ENCODE measurements at places on chromosomes 12 and 14.

GRCh38 chr14:68978172-68978911 lies 760 bp downstream of the ACTN1 start:
- peak; percentile 43 for DNase-seq

DNA sequence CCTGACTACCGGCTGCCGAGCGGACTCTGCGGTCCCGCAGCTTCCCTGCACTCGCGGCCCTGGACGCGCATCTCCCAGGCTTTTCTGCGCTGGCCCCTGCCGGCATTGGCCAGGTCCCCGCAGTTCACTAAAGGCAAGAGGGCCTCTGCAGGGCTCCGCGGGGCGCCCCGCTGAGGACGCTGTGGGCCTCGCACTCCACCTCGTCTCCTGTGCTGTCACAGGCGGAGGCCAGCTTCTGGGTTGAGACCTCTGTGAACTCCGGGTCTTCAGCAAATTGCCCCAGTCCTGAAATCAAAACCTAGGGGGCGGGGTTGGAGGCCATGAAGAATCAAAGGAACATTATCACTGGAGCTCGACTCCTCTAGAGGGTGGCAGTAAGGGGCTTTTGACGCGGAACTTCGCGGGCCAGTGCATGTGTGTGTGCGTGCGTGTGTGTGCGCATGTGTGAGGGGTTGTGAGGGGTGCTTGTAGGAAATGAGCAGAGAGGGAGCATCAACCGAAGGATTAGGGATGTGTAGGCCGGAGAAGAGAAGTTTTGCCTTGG lies 68.5 kb upstream of the CAPRIN2 start:
- no peak for DNase-seq

GRCh38 chr12:110577864-110578693 lies 5.0 kb downstream of the PPTC7 start:
- DNase-seq: no peak

DNA sequence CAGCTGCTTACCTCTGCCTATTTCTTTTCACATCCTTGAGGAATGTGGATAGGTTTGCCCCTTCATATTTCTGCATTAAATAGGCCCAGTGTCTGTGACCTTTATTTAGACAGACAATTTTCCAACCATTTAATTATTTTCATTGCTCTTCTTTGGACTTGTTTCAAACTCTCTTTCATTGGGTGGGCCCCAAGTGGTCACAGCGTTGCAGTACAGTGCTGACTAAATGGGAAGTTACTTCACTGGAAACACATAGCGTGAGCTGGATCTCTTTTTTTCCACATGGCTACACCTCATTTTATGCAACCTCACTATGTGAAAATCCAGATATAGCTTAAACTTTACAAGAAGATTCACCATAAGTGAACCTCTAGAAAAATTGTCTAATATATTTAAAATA lies 438.9 kb downstream of the ADAMTS20 start:
- no peak for DNase-seq

- DNase-seq: peak; percentile 18
Measured at GRCh38 chr12:76927170-76927784, 48.5 kb upstream of the CSRP2 start.

DNA sequence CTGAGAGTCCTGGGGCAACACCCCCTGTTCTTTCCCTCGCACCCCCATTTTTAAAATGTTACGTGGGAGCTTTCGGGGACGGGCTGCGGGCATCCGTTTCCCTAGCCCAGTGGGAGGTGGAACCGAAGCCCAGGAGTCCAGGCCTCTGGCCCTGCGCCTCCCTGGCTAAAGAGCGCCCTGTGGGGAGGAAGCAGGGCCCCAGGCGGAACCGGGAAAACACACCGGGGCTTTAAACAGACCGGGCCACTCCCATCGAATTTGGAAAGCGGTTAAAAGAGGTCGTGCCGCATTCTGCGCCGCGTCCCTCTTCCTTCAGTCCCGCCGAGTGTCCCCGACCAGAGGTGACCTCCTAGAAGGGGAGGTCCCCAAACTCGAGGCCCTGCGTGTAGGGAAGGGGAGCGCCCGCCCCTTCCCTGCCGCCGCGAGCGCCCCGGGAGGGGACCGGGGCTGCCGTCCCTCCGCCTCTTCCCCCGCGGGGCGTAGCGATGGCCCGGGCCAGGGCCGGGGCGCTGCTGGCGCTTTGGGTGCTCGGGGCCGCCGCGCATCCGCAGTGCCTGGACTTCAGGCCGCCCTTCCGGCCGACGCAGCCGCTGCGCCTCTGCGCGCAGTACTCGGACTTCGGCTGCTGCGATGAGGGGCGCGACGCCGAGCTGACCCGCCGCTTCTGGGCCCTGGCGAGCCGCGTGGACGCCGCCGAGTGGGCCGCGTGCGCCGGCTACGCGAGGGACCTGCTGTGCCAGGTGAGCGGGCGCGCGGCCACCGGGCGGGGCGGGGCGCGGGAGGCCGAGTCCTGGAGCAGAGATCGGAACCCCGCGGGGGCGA lies at the start of gene HHIPL1:
Gene HHIPL1, plus strand, starts transcription at position 407 of the 822 bp plus-strand sequence. Its CDS starts 79 bp downstream, at position 486.
- DNase-seq: no peak

DNA sequence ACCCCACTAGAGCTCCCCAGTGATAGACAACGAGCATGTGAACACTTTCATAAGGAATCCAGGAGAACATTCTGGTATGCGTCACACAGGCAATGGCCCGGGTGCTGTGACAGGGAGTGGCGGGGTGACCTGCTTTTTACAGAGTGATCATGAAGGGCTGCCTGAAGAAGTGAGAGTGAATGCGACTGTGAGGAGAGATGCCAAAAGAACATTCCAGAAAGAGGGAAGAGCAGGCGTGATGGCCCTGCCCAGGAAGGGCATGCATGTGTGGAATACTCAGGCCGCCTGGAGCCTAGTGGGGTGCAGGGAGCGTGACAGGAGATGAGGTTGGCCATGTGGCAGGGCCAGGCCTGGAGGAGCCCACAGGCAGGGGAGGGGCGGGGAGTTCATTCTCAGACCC lies 53.8 kb downstream of the FZD10 start:
- DNase-seq: no peak

DNA sequence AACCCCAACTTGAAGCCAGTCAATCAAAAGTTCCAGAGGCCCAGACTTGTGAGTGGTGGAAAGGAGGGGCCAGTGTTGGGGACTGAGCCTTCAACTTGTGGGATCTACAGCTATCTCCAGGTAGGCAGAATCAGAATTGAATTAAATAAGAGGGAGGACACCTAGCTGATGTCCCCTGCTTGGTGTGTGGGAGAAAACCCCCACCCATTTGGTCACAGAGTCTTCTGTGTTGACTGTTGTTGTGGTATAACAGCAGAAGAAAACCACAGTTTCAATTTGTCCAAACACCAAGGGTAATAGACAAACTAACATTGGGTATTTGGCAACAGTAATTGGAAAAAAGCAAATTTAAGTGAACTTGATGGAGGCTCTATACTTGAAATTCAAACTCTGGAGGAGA lies 3.4 kb upstream of the GCH1 start:
- no peak for DNase-seq

- peak; percentile 53 for DNase-seq
Measured at GRCh38 chr12:7108003-7108795, 815 bp downstream of the C1RL start.

DNA sequence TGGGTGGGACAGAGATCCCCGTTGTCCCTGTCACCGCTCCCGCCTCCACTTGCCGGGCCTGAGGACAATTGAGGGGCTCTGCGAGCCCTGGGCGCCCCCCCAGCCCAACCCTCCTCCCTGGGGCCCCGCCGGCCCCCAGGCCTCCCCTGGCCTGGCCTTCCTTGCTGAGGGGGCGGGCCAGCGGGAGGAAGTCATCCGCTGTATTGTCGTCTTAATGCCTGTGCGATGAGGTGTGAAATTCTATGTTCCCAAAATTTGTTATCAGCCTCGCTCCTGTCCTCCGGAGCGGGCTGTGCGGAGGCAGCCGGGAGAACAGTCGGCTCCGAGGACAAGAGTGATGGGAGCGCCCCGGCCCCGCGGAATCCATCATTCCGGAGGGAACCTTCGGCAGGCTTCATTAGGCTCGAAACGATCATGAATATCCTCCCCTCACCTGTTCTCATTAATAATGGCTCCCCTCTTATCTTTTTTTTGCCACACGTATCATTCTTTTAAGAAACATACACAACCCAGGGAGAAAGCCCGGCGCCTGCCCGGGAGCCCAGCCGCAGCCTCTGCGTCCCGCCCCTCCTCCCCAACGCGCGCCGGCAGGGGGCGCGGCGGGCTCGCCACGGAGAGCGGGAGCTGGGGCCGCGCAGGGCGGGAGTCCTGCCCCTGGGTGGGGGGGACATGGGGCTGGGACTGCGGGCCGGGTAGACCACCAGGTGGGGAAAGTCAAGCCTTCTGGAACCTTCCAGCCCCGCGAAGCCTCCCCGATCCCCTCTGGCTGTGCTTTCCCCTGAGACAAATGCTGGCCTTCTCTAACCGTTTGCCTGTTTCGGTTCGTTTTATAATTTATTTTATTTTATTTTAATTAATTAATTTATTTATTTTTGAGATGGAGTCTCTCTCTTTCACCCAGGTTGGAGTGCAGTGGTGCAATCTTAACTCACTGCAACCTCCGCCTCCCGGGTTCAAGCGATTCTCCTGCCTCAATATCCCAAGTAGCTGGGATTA lies 17.1 kb upstream of the DLK1 start:
- DNase-seq: no peak

GRCh38 chr12:96294831-96295230 lies 100.7 kb downstream of the ELK3 start:
- no peak for DNase-seq

GRCh38 chr14:99752486-99753121 lies 40.6 kb upstream of the EML1 start:
- no peak for DNase-seq

DNA sequence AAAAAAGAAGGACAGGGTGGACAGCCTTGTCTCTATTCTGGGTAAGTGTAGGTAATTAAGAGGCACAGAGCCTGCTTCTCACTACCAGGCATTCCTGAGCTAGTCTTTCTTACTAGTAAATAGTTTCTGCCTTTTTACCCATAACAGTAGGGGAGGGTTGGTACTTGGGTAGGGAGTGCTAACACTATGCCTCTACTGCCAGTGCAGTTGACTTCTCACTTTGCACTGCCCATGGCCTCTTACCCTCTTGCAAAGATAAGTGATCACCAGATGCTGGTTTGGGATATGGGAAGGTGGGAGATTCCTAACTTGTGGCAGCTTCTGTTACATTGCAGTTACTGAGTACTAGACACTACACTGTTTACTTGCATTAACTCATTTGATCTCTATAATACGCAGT lies 11.6 kb downstream of the AHSA1 start:
- no peak for DNase-seq

All from activated CD4-positive, alpha-beta T cell treated with anti-CD3 and anti-CD28 coated beads for 24 hours (primary cell).